ENCODE measurements at places on chromosomes 3 and 15.

GRCh38 chr3:141465221-141465620 lies 21.6 kb upstream of the RASA2 start:
- no peaks in the 10 kb centered on the region for H3K36me3 ChIP-seq
- H3K27ac ChIP-seq, result no peak overlapping the region
- H3K27me3 ChIP-seq, result no peaks in the 10 kb centered on the region
- H3K4me1 ChIP-seq, result no peaks in the 10 kb centered on the region
- no peak overlapping the region for H3K4me3 ChIP-seq

GRCh38 chr3:33883951-33884561 lies 85.6 kb downstream of the PDCD6IP start:
- H3K36me3 ChIP-seq, result no peaks in the 10 kb centered on the region
- no peak overlapping the region for H3K4me3 ChIP-seq
- H3K27me3 ChIP-seq, result no peaks in the 10 kb centered on the region
- H3K4me1 ChIP-seq, result no peaks in the 10 kb centered on the region
- no peak for DNase-seq

DNA sequence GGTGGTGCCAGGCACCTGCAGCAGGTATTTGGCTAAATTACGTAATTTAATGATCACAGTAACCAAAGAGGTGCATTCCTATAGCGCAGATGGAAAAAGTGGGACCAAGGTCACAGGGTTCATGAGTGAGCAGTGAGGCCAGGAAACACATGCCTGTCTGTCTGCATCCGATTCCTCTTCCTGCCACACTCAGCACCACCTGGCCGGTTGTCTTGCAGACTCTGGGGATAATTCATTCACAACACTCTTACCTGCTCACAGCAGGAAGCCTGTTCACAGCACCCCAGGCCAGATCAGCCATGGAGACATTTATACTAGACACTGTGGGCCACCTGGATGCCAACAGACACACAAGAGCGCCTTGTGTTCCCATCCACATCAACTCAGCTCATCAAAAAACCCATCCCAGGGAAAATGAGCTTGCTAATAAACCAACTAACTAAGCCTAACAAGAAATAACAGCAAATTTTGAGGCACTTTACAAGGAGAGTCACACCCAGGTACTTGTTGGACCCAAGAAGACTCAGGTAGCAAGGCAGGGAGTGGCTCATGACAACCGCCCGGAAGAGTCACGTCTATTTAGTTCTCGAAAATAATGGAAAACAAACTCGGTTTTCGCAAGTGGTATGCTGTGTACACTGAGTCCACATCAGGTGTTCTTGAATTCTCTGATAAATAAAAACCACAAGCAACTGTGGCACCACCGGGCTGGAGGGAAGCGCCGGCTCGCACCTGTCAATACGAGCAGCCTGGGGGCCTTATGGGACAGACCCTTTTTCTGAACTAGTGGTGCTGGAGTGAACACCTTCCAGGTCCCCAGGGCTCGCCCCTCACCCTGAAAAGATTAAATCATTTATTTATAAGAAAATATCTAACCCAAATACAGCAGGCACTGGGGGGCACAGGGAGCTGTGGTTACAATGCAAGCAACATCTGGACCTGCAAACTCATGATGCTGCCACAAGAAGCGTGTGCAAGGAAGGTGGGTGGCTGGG lies 40.5 kb downstream of the FAM174B start:
- H3K4me1 ChIP-seq, result no peaks in the 10 kb centered on the region
- no peaks in the 10 kb centered on the region for H3K36me3 ChIP-seq
- no peaks in the 10 kb centered on the region for H3K27me3 ChIP-seq
- H3K4me3 ChIP-seq, result no peak overlapping the region

- no peak overlapping the region for H3K4me3 ChIP-seq
- no peak for DNase-seq
- H3K4me1 ChIP-seq, result no peaks in the 10 kb centered on the region
- H3K27me3 ChIP-seq, result no peaks in the 10 kb centered on the region
These were observed 341.9 kb upstream of the RORA start for GRCh38 chr15:61571026-61571425.

DNA sequence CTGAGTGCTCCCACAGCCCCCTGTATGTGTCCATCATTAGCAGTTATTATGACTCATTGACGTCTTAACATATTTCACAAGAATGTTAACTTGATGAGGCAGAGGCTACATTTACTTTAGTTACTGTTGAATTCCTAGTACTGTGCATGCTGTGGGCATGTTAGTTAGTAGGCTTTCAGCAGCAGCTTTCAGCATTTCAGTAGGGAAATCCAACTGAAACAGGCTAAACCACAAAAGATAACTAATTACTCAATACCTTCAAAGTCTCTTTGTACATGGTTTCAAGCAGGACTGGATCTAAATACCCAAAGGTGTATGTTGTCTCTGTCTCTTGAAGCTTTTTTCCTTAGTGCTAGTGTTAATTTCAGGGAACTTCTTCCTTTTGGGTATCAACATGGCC lies 229.9 kb upstream of the SUCLG2 start:
- DNase-seq, result no peak
- no peak overlapping the region for H3K4me3 ChIP-seq
- H3K27me3 ChIP-seq, result no peaks in the 10 kb centered on the region
- H3K36me3 ChIP-seq, result no peaks in the 10 kb centered on the region

GRCh38 chr3:19190126-19190525 lies 41.8 kb downstream of the KCNH8 start:
- H3K4me3 ChIP-seq, result no peak overlapping the region
- H3K27ac ChIP-seq, result no peak overlapping the region
- H3K4me1 ChIP-seq, result no peaks in the 10 kb centered on the region

GRCh38 chr3:128324911-128325592 lies 141.6 kb downstream of the DNAJB8 start:
- no peak overlapping the region for H3K27ac ChIP-seq
- no peaks in the 10 kb centered on the region for H3K36me3 ChIP-seq
- H3K4me1 ChIP-seq, result no peaks in the 10 kb centered on the region
- DNase-seq, result peak; percentile 18

DNA sequence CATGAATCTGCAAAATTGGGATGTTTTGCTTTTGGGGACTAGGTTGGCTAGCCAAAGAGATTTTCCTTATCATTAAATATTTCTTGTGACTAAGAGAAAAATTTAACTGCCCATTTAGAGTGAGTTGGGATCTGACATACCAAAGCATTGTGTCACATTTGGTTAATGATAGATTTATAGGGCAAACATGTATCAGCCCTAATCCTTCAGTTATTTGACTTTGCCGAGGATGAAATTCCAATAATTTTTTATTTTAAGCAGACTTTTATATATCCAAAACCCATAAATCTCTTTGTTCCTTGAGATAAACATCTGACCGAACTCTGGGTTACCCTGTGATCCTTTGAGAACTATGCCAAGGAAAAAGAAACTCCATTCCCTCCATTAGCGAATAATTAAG lies 218.9 kb downstream of the CDIN1 start:
- H3K27me3 ChIP-seq, result no peaks in the 10 kb centered on the region
- H3K4me1 ChIP-seq, result no peaks in the 10 kb centered on the region
- no peak overlapping the region for H3K4me3 ChIP-seq
- H3K27ac ChIP-seq, result no peak overlapping the region

DNA sequence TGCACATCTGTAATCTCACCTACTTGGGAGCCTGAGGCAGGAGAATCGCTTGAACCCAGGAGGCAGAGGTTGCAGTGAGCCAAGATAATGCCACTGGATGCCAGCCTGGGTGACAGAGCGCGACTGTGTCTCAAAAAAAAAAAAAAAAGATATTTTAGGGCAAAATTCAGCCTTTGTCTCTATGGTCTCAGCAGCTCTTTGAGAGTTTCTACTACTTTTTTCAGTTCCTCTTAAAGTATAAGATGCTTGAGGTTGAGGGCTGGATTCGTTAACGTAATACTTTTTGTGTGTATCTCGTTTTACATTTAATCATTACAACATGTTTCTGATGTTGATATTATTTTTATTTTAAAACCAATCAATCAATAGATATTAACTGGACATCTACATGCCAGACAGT lies 381.2 kb upstream of the TBL1XR1 start:
- H3K4me1 ChIP-seq, result peaks cover 5% of the 10 kb centered on the region
- no peak for DNase-seq
- H3K36me3 ChIP-seq, result no peaks in the 10 kb centered on the region

DNA sequence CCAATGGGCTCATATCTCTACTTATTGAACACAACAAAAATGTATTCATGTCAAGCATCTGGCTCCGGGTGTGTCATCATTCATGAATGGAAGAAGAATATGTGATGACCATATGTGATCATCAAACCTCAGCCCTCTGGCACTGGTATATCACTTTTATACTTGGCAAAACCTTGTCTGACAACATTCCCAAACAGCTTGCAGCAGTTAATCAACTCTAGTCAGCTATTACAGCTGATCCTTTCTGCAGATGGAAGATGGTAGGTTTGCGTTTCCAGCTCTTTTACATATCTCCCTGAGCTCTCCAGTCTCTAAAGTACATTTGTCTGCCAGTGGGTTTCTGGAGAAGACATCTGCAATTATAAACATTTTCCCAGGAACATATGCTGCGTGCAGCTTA lies 6.6 kb downstream of the PLSCR5 start:
- no peak overlapping the region for H3K27ac ChIP-seq
- H3K4me1 ChIP-seq, result no peaks in the 10 kb centered on the region
- H3K4me3 ChIP-seq, result no peak overlapping the region
- H3K27me3 ChIP-seq, result no peaks in the 10 kb centered on the region
- no peak for DNase-seq
- no peaks in the 10 kb centered on the region for H3K36me3 ChIP-seq

DNA sequence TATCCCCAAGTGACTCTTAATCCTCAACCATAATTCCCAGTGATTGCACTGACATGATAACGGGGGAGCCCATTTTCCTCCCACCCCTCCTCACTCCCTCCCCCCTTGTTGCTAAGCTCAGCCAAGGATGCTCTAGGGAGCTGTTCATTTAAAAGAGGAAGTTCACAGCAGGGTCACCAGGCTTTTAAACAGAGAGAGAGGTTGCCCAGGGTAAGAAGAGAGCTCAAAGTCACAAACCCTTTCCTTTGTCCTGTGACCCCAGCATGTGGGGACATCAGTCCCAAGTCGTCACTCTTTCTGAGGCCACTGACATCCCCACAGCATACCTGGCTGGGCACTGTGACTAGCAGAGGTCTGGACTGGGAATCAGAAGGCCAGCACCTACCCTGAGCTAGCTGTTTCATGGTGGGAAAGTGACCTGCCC lies 144.1 kb downstream of the RORA start:
- DNase-seq, result peak; percentile 31
- no peaks in the 10 kb centered on the region for H3K4me1 ChIP-seq
- H3K27me3 ChIP-seq, result no peaks in the 10 kb centered on the region
- H3K4me3 ChIP-seq, result no peak overlapping the region
- no peaks in the 10 kb centered on the region for H3K36me3 ChIP-seq
- H3K27ac ChIP-seq, result no peak overlapping the region

DNA sequence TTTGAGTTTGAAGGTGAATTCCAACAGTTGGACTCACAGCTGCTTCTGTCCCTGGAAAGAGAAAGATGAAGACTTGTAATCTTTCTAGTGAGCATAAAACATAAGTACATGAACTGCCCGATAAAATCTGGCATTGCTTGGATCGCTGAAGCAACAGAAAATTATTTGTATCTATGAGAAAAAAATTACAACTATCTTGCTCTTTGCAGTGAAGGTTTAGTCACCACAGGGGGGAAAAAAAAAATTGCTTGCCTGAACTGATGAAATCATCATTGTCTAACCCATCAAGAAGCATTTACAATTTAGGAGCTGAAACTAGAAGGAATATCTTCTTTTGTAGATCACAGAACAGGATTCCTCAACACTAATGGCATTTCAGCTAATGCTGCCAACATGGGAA lies 20.0 kb downstream of the TMEM207 start:
- no peak overlapping the region for H3K4me3 ChIP-seq
- DNase-seq, result no peak

- DNase-seq, result peak; percentile 72
- peak overlapping the region; percentile 85 for H3K4me3 ChIP-seq
- H3K27ac ChIP-seq, result peak overlapping the region; percentile 98
- H3K27me3 ChIP-seq, result no peaks in the 10 kb centered on the region
These were observed 396 bp downstream of the INO80 start for GRCh38 chr15:41115652-41116115.

- no peak overlapping the region for H3K27ac ChIP-seq
- no peaks in the 10 kb centered on the region for H3K27me3 ChIP-seq
- no peak overlapping the region for H3K4me3 ChIP-seq
These were observed 417.0 kb upstream of the TPM1 start for GRCh38 chr15:62625429-62626033.

- no peak overlapping the region for H3K27ac ChIP-seq
- H3K27me3 ChIP-seq, result no peaks in the 10 kb centered on the region
- H3K4me1 ChIP-seq, result no peaks in the 10 kb centered on the region
- no peak for DNase-seq
These were observed 19.6 kb downstream of the PPARG start for GRCh38 chr3:12308517-12308916.

DNA sequence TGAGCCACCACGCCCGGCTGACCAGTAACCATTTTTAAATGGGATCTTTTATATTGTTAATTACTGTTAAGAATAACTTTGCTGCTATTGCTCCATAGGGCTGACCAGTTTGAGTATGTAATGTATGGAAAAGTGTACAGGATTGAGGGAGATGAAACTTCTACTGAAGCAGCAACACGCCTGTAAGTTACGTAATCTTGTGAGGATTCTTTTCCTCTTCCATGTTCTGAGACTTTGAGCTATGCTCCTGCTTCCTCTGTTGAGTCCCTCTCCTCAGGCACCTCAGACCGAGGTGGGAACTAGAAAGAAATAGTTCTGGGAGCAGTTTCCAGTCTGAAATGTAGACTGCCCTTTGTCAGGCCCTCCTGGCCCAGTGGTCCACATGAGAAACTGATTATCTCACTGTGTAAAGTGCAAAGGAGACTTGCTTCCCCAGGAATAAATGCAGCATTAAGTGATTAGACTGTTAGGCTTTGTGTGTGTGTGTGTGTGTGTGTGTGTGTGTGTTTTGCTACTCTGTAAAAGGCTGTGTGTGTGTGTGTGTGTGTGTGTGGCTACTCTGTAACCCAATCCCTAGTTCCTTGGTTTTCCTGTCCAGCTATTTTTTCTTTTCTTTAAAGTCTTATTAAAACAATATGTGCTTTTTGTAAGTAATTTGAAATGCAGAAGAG lies 5.2 kb downstream of the POLR2H start:
- no peaks in the 10 kb centered on the region for H3K27me3 ChIP-seq
- H3K4me1 ChIP-seq, result peaks cover 6% of the 10 kb centered on the region
- peaks cover 6% of the 10 kb centered on the region for H3K36me3 ChIP-seq
- H3K4me3 ChIP-seq, result no peak overlapping the region
- no peak for DNase-seq

GRCh38 chr3:29312960-29313452 lies 32.1 kb downstream of the RBMS3 start:
- no peak overlapping the region for H3K4me3 ChIP-seq
- no peak for DNase-seq
- no peaks in the 10 kb centered on the region for H3K4me1 ChIP-seq
- H3K27me3 ChIP-seq, result no peaks in the 10 kb centered on the region
- H3K27ac ChIP-seq, result no peak overlapping the region
- H3K36me3 ChIP-seq, result no peaks in the 10 kb centered on the region

- H3K36me3 ChIP-seq, result no peaks in the 10 kb centered on the region
- DNase-seq, result no peak
- no peaks in the 10 kb centered on the region for H3K27me3 ChIP-seq
- peak overlapping the region; percentile 27 for H3K27ac ChIP-seq
These were observed 1042.8 kb upstream of the NR2F2 start for GRCh38 chr15:95287720-95288103.

Measured in colonic mucosa (tissue), 4 donors.